ENCODE measurements at places on chromosomes 1 and 21.

- no peak for DNase-seq
These were observed 165.7 kb upstream of the SGIP1 start for GRCh38 chr1:66368261-66368660.

- no peak for DNase-seq
These were observed 199.0 kb upstream of the DPYD start for GRCh38 chr1:98119796-98120195.

GRCh38 chr21:27536319-27536718 lies 569.4 kb upstream of the ADAMTS5 start:
- no peak for DNase-seq

DNA sequence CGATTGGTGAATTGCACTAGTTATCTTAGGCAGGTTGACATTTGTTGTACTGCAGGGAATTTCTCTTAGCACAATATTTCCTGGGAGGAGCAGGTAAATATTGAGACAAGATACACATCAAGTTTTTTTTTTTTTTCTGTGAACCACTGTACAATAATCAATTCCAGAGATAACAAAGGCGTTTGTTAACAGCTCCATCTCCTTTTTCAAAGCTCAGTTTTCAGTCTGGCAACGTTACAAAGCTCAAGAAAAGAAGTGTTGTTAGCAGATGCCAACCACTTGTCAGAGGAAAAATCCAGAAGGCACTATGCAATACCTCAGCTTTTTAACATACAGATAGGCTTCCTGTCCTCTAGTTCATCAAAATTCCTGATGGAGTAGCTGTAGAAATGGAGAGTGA lies 40.9 kb upstream of the DAB1 start:
- DNase-seq = no peak

GRCh38 chr1:200628223-200628881 lies 7.8 kb upstream of the KIF14 start:
- DNase-seq = peak; percentile 53
